Activated T-cell treated with anti-CD3 and anti-CD28 coated beads, Interleukin-2, amount 50 U/mL, for 72 hours (primary cell): ENCODE measurements at places on chromosomes 1 and 21.

- H3K4me3 ChIP-seq: no peak overlapping the region
- H3K36me3 ChIP-seq: no peaks in the 10 kb centered on the region
- no peak for DNase-seq
- no peak overlapping the region for H3K27ac ChIP-seq
These were observed 13.3 kb upstream of the CPT2 start for GRCh38 chr1:53183095-53183990.

DNA sequence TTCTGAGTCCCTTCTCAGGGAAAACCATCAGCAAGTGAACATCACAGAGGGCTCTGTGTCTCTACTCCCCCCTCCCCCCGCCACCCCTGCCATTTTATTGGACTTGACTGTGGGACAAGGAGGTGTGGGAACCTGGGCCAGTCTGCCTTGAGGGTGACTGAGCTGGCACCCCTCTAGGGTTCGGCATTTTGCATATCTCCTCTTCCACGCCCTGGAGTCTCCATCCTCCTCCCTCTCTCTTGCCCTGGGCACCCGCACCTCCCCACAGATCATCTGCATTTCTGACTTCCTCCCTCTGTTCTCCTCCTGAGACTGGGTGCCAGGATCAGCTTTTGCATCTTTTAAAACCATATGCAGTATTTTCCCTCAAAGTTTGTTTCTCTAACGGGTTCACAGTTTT is 107.1 kb upstream of the ERRFI1 start:
- no peak for DNase-seq
- no peak overlapping the region for H3K4me3 ChIP-seq
- H3K36me3 ChIP-seq: no peaks in the 10 kb centered on the region

GRCh38 chr1:225748529-225748928 is 29.1 kb upstream of the SRP9 start:
- H3K4me1 ChIP-seq: no peaks in the 10 kb centered on the region
- H3K36me3 ChIP-seq: no peaks in the 10 kb centered on the region
- no peak for DNase-seq

- H3K27me3 ChIP-seq: no peaks in the 10 kb centered on the region
- H3K36me3 ChIP-seq: peaks cover 14% of the 10 kb centered on the region
- no peak within 1 kb of the TSS for H3K4me3 ChIP-seq
These were observed at the start of gene TFF1 for GRCh38 chr21:42366292-42367010. TFF1 (minus strand) TSS chr21:42366535; CDS start chr21:42366495, 40 bp downstream.

DNA sequence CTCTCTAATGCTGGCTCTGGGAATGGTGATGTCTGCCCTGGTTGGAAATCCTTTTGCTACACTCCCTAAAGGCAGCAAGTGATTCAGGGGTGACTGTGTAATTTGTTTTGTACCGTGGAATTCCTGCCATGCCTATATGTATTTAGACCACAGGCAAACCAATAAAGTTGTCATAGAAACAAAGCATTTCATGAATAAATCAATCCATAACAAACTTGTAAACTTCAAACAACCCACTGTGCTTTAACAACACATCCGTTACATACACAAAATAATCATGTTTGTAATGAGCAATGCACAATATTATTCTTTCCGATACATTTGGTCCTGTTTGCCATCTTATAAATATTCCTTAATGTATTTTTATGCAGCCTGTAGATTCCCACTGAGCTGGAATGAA is 330.3 kb upstream of the SNX7 start:
- no peaks in the 10 kb centered on the region for H3K27me3 ChIP-seq
- H3K4me3 ChIP-seq: no peak overlapping the region
- H3K27ac ChIP-seq: no peak overlapping the region
- DNase-seq: no peak

DNA sequence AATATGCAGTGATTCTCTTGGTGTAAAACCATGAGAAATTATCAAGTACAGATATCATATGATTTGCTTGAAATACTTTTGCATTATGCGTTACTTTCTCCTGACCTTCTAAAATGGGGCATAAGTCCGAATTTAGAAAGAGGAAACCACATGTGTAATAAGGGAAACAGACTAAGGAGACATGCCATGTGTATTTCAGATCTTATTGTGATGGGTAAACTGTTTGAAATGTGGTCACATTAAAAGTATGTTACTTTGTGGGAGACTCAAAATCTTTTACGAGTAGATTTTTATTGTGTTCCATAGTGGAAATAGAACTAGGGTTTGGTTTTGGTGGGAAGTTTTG is 173.0 kb downstream of the NFIA start:
- no peak overlapping the region for H3K4me3 ChIP-seq
- H3K36me3 ChIP-seq: no peaks in the 10 kb centered on the region
- no peak for DNase-seq

- DNase-seq: no peak
- peaks cover 26% of the 10 kb centered on the region for H3K4me1 ChIP-seq
- no peaks in the 10 kb centered on the region for H3K36me3 ChIP-seq
- no peaks in the 10 kb centered on the region for H3K27me3 ChIP-seq
- H3K4me3 ChIP-seq: no peak overlapping the region
- no peak overlapping the region for H3K27ac ChIP-seq
These were observed 182.9 kb downstream of the CDC7 start for GRCh38 chr1:91683598-91683951.

GRCh38 chr1:177645491-177646190 is 324.2 kb downstream of the SEC16B start:
- H3K27me3 ChIP-seq: no peaks in the 10 kb centered on the region
- H3K4me3 ChIP-seq: no peak overlapping the region
- no peaks in the 10 kb centered on the region for H3K36me3 ChIP-seq
- no peak for DNase-seq
- no peaks in the 10 kb centered on the region for H3K4me1 ChIP-seq

DNA sequence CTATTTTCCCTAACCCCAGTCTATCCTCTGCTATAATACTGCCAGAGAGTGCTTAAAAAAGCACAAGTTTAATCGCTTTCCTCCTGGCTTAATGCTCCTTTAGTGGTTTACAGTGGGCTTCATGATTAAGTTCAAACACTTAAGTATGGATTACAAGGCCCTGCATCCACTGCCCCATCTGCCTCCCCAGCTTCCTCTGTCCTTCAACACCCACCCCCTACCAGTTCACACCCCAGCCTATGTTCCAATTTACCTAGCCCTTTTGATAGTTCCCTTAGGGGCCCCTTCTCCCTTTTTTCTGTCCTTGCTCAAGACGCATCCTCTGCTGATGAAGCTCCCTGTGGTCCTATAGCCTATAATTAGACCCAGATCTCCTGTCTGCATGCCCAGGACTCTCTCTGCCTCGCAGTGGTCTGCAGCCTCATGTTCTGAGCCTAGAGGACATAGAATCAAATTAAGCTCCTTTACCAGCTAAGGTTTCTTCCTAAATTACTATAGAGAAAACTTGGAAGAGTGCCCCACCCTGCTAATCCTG is 212.5 kb downstream of the FGGY start:
- no peaks in the 10 kb centered on the region for H3K27me3 ChIP-seq
- no peak for DNase-seq
- no peak overlapping the region for H3K4me3 ChIP-seq
- H3K27ac ChIP-seq: no peak overlapping the region
- no peaks in the 10 kb centered on the region for H3K4me1 ChIP-seq

- peaks cover 8% of the 10 kb centered on the region for H3K4me1 ChIP-seq
- H3K27ac ChIP-seq: no peak overlapping the region
- no peaks in the 10 kb centered on the region for H3K36me3 ChIP-seq
- no peak overlapping the region for H3K4me3 ChIP-seq
- no peaks in the 10 kb centered on the region for H3K27me3 ChIP-seq
- DNase-seq: no peak
These were observed 43.5 kb downstream of the DPYD start for GRCh38 chr1:97877307-97877706.

DNA sequence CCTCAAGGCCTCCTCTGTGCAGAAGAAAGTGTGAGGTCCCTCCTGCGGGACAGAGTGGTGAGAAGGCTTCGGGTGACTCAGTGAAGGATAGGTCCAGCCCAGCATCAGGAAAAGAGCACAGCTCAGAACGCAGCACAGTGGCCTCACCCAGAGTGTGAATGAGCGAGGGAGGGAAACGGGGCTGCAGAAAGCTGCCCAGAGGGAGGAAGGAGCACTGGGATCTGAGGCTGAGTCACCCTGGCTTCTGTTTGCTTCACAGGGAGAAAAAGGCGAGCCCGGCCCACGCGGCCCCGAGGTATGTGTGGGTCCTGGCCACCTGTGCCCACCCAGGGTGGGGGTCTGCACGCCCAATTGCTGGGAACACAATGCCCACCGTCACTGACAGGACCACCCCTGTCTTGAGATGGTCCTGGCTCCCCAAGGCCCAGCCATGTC is 24.3 kb downstream of the COL6A2 start:
- no peak for DNase-seq
- no peaks in the 10 kb centered on the region for H3K36me3 ChIP-seq
- no peak overlapping the region for H3K27ac ChIP-seq
- H3K4me1 ChIP-seq: no peaks in the 10 kb centered on the region
- H3K4me3 ChIP-seq: no peak overlapping the region

DNA sequence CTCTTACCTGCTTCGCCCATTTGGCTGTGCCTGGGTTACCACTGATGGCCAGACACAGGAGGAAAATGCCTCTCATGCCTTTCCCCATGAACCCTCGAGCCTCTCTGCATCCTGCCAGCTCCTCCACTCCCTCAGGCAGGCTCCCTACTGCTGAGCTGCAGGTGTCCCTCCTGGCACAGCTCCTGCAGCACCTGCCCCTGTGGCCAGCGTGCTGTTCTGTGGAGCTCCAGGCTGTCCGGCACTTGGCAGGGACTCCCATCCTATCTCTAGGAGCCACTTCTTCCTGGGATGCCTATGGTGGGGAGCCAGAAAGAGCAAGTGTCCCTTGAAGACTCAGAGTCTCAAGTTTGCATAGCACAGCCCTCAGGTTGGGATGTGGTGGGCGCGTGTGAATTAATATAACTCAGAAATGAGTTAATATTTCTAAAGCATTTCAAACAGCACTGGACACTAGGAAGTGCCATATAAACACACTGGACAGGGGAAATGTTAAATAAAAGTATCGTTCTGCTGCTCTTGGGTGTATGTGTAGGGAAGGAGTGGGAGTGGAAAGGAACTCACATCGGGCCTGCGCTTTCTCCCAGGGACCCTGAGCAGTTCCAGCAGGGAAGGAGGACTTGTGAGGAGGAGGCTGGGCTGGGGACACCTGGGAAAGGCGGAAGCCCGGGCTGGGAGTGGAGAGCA is 2.7 kb downstream of the LRRC71 start:
- peaks cover 86% of the 10 kb centered on the region for H3K27me3 ChIP-seq
- DNase-seq: no peak
- H3K27ac ChIP-seq: no peak overlapping the region
- H3K36me3 ChIP-seq: no peaks in the 10 kb centered on the region
- peaks cover 29% of the 10 kb centered on the region for H3K4me1 ChIP-seq

- H3K27me3 ChIP-seq: no peaks in the 10 kb centered on the region
- DNase-seq: no peak
- H3K4me3 ChIP-seq: no peak overlapping the region
- peaks cover 20% of the 10 kb centered on the region for H3K36me3 ChIP-seq
These were observed 12.8 kb downstream of the THEMIS2 start for GRCh38 chr1:27885114-27885528.

- no peak overlapping the region for H3K4me3 ChIP-seq
- no peaks in the 10 kb centered on the region for H3K27me3 ChIP-seq
- H3K4me1 ChIP-seq: no peaks in the 10 kb centered on the region
- H3K36me3 ChIP-seq: no peaks in the 10 kb centered on the region
These were observed 1059.5 kb upstream of the ADGRL4 start for GRCh38 chr1:80066060-80066459.

GRCh38 chr21:34187935-34188334 is 114.6 kb downstream of the MRPS6 start:
- H3K36me3 ChIP-seq: no peaks in the 10 kb centered on the region
- H3K27me3 ChIP-seq: no peaks in the 10 kb centered on the region
- H3K27ac ChIP-seq: no peak overlapping the region
- DNase-seq: no peak

DNA sequence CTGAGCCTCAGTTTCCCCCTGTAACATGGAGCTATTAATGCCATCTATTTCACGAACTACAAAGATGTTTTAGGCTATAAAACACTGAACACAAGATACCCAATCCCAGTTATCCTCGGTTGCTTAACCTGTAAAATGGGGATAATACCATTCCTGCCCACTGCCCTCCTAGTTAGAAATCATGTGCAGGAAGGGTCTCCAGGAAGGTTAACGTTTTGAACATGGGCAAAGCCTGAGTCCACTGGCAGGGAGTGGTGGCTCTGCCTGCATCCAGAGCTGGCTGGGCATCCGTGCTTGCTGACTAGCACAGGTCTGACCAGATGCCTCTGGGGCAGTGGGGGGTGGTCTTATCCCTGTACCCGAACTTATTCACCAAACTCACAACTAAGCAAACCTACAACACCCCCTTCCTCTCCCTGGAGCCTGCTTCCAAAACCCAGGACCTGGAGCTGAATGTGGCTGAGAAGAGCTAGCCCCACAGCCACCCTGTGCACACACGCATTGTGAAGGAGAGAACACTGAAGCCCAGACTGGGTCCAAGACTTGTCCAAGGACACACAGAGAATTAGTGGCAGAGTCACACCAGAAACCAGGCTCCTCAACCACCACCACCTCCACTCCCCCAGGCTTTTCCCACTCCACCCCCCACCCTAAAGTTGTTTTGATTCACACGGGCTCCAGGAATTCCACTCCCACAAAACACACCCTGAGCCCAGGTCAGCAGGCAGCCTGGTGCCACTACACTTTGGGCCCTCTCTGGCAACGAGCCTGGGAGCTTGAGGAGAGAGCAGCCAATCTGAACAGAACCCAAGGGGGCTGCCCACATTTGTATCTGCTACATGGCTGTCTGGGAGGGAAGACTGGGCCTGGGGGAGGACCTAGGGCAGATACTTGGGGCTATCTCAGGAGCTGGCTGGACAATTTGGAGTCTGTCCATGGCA is 1.6 kb downstream of the E2F2 start:
- peaks cover 82% of the 10 kb centered on the region for H3K4me1 ChIP-seq
- peak overlapping the region; percentile 13 for H3K27ac ChIP-seq
- H3K27me3 ChIP-seq: peaks cover 6% of the 10 kb centered on the region
- H3K4me3 ChIP-seq: peak overlapping the region; percentile 91
- H3K36me3 ChIP-seq: peaks cover 1% of the 10 kb centered on the region

GRCh38 chr1:1061682-1062345 is 12.3 kb downstream of the RNF223 start:
- H3K27me3 ChIP-seq: peaks cover 11% of the 10 kb centered on the region
- H3K27ac ChIP-seq: no peak overlapping the region
- peak overlapping the region; percentile 75 for H3K4me3 ChIP-seq
- H3K36me3 ChIP-seq: peaks cover 23% of the 10 kb centered on the region
- DNase-seq: no peak
- peaks cover 55% of the 10 kb centered on the region for H3K4me1 ChIP-seq

- H3K36me3 ChIP-seq: no peaks in the 10 kb centered on the region
- DNase-seq: peak; percentile 15
- H3K4me3 ChIP-seq: peak overlapping the region; percentile 88
- H3K4me1 ChIP-seq: peaks cover 13% of the 10 kb centered on the region
- peaks cover 79% of the 10 kb centered on the region for H3K27me3 ChIP-seq
These were observed 352 bp downstream of the KCNK1 start for GRCh38 chr1:233614173-233614742.
